ENCODE measurements at places on chromosomes 5 and 9.

DNA sequence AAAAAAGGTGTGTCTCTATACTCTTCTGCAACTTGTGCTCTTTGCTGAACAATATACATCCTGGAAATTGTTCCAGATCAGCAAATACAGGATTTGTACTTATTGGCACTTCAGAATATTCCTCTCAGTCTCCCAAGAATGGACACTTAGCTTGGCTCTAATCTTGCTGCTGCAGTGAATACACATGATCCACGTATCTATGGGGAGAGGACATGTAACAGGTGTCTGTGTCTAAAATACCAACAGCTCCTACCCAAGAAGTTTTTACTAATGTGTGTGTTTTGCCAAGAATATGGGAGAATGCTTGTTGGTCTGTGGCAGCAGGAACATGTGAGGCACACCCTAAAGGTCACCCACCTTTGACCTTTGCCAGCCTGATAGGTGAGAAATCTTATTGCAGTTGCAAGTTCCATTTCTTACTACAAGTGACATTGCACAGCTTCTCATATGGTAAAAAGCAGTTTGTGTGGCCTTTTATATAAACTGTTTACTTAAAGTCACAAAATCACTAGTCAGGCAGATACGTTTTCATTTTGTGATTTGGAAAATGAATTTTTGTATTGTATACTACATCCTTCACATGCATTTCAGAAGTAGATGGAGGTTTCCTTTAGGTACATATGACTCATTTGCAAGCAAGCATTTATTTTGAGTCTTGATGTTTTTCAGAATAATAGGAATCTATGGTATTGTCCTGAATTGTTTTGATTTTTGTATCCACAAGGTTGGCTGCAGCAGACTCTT is 35.8 kb downstream of the PHF2 start:
- no peak for DNase-seq

DNA sequence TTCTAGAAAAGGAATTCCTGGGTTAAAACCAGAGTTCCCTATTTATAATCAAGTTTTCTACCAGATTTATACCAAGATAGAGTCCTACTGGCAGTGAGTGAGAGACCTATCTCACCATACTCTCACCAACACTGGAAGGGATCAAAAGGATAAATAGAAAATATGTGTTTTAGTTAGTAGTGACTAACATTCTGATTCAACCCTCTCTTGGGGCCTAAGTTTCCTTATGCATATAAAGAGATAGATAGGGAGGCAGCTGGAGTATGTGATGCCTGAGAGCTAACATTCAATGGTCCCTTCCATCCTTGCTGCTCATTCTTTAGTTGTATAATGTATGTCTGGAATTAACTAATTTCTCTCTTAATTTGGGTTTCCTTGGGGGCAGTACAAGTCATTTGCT is 32.0 kb downstream of the CKMT2 start:
- no peak for DNase-seq

GRCh38 chr5:138657360-138657759 is 82.2 kb upstream of the HSPA9 start:
- no peak for DNase-seq

GRCh38 chr5:98321361-98321760 is 452.1 kb upstream of the RGMB start:
- no peak for DNase-seq

- no peak for DNase-seq
Measured at GRCh38 chr5:42605490-42605889, 151.1 kb upstream of the CCDC152 start.

DNA sequence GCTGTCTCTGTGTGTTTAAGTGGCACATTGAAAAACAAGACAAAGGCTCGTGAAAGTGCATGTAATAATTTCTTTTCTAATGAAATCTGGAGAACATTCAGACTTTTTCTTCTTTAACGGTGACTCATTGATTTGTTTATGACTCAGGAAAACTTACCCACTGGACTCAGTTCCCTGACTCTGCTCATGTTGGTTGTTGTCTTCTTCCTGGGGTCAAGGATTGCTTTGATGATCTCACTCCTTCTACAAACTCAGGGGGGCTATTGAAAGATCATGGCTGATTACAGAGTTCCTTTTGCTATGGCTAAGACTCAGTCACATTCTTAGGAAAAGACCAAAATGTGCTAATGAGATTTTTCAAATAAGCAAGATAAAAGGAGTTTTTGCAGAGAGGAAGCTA is 141.1 kb upstream of the DAP start:
- DNase-seq: no peak

GRCh38 chr9:129560881-129561306 is 60.0 kb downstream of the C9orf50 start:
- no peak for DNase-seq

DNA sequence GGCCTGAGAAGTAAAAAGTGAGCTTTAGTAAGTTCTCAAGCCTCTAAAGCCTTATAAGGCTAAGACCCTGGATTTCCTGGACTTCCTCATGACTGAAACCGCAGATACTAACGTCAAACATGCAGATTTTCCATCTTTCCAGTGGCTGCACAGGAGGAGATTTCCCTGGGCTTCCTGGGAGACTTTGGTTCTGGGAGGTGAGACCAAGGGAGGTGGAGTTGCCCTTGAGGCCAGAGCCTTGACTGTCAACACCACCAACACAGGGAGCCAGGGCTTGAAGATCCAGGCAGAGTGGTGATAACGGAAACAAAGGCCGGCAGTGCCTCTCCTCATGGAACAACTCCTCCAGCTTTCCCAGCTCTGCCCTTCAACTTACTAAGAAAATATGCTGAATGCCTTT is 144.7 kb upstream of the LRRTM2 start:
- DNase-seq: no peak

- no peak for DNase-seq
Measured at GRCh38 chr5:160701403-160701802, 150.6 kb downstream of the ATP10B start.

DNA sequence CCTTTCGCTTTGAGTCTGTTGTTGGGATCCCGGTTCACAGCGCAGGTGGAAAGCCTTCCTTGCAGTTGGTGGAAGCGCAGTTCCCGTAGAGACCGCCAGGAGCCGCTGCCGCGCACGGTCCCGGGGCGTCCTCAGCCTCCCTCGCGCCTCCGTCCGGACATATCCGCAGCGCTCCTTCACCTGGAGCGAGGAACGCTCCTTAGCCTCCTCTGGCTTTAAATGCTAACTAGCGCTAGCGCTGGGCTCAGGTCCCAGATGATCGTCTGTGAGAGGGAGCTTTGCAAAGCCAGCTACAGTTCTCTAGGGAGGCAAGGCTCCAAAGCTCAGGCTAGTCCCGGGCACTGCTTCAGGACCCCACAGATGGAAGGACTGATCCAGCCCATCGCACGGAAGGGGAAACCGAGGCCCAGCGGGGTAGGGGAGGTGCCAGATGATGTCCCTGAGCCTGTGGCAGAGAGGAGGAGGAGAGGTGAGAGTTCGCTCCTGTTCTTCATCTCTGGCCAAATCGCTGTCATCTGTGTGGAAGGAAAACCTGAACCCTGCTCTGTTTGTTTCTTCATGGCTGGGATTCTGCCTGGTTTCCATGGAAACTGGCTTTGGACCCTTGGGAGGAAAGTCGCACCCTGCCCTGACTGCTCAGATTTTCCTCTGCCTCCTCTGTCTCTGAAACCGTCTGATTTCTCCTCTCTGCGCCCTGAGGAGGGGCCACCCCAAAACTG is 31.4 kb downstream of the COL15A1 start:
- peak; percentile 85 for DNase-seq

GRCh38 chr5:34034534-34035327 is 8.3 kb downstream of the C1QTNF3 start:
- no peak for DNase-seq

DNA sequence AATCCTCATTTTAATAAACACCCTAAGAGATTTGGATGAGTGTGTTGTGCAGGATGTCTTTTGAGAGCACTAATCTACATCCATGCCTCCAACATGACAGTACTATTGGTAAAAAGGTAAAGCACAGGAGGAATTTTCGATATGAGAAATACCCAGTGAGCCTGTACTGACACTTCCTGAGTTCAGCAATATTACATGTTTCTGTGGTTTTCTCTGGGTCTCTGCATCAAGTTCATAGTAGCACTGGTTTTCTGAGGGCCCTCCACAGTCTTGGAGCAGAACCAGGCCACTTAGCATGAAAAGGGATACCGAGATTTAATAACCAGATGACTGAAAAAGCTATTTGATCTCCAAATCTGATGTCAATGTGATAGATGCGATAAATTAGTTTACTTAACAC is 524.1 kb downstream of the TMEM38B start:
- DNase-seq: no peak
